GM19239 (cell line): ENCODE measurements at places on chromosomes 5 and 9.

DNA sequence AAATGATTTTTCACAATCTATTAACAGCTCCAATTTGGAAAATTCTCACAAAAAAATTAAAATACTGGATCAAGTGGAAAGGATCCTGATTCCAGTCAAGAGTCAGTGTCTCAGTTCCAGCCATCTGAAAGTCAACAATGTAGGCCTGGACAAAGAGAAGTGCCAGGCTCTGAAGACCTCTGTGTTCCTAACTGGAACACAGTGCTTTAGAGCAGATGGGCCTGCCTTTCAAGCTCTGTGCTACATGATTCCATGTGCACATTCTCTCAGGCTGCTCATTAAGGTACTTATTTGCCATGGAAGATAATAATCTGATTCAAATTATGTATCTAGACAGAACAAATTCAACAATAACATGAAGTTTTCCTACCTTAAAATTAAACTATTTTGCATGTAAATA is 30.2 kb upstream of the ALDH1A1 start:
- no peak for DNase-seq

DNA sequence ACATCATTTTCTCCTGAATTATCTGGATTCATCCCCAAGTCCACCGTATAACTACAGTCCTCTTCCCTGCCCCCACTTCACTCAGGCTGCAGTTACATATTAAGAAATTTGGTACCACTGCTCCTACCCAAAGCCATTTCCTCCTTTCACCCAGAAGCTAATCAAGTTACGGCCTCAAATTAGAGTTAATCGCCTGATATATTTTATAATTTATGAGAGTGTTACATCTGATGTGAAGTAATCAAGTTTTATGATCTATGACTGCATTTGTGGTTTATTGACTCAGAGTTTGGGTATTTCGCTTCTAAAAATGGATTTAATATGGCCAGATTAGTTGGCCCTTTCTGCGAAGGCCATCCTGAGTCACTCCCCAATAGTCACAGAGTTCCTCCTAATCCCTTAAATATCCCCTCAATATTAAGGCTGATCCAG is 223.6 kb upstream of the KIF2A start:
- no peak for DNase-seq

DNA sequence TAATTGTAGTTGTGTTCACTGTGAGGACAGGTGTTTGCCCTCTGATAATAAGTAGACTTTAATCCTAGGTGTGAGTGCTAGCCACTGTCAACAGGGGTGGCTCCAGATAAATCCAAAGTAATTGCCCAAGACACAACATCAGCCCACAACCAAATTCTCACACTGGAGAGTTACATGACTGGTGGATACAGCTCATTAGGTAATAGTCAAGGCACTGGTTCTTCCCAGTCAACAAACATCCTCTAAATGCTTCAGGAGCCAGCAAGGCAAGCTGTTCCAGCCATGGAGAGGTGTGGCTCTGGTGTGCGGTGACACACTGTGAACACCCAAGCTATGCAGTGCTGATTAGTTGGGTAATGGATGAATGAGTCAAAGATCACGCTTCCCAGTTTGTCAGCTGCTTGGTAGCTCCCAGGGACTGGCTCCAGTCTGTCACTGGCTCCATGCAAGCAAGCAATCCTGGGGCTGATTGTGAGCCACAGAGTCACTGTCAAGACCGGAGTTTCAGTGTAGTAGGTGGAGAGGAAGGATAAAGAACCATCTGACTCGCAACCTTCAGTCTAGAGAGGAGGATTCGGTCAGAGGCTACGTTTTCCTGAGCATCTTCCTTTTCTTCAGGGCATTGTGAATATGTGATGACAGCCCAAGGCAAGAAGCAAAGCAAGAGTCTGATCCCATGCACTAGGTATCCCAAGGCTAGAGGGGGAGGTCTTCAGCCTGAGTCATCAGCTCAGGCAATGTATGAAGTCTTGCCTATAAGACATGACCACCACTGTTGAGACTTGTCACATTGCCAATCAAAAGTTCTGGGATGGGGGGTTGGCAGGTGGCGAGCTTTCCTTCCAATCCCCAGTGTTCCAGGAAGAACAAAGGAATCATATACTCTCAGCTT is 63.1 kb downstream of the UGCG start:
- DNase-seq, result no peak

- no peak for DNase-seq
Measured at GRCh38 chr5:56984445-56984844, 32.5 kb upstream of the MIER3 start.

GRCh38 chr9:78938821-78939220 is 632.9 kb upstream of the TLE4 start:
- DNase-seq, result no peak

- DNase-seq, result no peak
Measured at GRCh38 chr9:26695298-26695622, 197.3 kb downstream of the CAAP1 start.

GRCh38 chr9:116594547-116594946 is 92.6 kb upstream of the TRIM32 start:
- no peak for DNase-seq

DNA sequence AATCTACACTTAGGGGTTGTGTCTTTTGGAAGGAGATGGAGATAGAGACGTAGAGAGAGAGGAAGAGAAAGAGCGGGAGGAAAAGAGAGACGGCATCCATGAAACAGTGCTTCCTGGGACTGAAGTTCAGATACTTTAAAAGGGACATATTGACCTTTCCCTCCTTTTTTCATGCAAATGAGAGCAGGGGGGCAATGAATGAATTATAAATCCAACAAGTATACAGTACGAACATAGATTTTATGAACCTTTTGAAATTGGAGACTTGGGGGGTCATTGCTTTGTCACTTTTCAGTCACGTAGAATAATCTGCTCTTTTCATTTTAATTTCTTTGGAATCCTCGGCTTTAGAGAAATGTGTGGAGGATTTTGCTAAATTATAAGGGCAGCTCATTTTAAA is 364.2 kb downstream of the MAT2B start:
- no peak for DNase-seq

GRCh38 chr9:97845130-97845529 is 7.9 kb upstream of the FOXE1 start:
- no peak for DNase-seq

DNA sequence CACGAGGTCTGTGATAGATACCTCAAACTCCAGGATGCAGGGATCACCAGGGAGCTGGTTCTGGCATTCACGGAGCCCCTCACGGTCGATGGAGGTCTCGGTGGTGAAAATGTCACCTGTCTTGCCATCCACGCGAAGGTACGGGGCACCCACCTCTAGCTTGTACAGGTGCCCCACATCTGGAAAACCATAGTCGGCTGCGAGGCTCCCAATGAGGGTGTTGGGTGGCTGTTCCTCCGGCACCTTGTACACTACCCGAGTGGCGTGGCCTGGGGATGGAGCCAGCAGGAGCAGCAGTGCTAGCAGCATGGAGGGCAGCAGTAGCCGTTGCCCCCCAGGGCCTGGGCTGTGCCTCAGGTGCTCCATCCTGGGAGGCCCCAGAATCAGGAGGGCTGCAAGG is 9.2 kb downstream of the PCDH1 start:
- DNase-seq, result no peak

- no peak for DNase-seq
Measured at GRCh38 chr5:1031306-1031959, 22.8 kb downstream of the NKD2 start.

DNA sequence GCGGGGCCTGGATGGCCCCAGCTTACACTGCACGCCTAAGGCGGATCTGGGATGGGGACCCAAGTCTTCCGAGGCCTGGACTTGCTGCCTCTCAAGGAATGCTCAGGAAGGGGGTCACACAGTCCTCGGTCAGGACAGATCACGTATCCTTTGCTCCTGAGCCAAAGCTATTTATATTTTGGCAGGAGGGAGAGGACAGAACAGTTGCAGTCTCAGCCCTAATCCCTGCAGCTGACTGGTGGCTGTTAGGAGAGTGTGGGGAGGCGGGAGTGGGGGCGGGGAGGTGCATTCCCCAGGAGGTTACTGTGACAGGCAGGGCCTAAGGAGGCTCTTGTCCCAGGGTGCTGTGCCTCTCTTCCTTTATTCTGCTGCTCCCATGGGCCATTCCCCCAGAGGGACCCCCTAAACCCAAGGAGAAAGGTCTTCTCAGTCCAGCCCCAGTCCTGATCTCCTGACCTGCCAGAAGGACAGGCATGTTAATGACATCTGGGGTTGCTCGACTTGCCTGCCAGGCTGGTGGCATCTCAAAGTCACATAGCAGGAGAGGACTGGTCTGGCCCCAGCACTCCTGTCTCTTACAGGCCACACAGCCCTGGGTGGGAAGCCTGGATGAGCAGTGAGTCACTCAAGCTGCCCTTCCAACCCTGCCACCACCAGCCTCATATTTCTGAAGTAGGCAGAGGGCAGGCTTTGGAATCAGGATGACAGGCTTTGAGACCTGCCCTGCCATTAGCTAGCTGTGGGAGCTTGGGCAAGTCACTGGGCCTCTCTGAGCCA is 51.9 kb downstream of the COL27A1 start:
- DNase-seq, result no peak

DNA sequence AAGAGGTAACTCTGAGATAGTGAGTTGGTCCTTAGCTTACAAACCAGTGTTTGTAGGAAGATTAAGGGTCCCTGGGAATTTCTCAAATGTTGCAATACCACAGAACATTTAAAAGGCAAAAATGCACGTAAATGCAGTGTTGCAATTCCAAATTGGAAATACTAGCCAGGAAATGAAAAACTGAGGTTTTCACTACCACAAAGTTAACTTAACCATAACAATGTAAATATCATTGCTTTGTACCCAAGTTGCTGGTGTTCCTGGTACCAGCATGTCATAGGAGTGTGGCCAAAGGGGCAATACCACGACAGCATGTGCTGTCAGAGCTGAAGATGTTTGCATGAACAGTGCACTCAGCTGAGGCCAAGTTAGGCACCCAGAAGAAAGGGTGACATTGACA is 382.9 kb downstream of the GLIS3 start:
- no peak for DNase-seq

GRCh38 chr5:138927979-138928378 is 52.8 kb upstream of the LRRTM2 start:
- DNase-seq, result no peak

DNA sequence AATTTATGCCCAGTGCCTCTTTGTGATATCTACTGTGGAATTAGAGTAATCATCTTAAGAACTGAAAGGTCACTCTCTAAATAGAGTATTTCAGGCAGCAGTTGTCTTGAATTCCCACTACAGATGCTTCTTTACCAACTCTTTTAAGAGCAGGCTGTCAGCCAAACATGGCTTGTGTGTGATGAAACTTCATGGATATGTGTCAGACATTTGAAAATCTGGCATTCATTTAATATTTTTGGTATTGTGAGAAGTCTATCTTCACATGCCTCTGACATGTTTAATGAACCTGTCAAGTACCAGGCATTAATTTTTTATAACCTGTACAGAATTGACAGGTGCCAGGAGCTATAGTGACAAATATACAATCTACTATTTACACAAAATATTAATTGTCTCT is 318.6 kb downstream of the CDH9 start:
- DNase-seq, result no peak

GRCh38 chr5:151632524-151632923 is 41.4 kb upstream of the FAT2 start:
- no peak for DNase-seq

GRCh38 chr9:20506099-20506900 is 116.0 kb downstream of the MLLT3 start:
- no peak for DNase-seq

GRCh38 chr9:113673726-113674125 is 202.4 kb upstream of the ZNF618 start:
- DNase-seq, result no peak

DNA sequence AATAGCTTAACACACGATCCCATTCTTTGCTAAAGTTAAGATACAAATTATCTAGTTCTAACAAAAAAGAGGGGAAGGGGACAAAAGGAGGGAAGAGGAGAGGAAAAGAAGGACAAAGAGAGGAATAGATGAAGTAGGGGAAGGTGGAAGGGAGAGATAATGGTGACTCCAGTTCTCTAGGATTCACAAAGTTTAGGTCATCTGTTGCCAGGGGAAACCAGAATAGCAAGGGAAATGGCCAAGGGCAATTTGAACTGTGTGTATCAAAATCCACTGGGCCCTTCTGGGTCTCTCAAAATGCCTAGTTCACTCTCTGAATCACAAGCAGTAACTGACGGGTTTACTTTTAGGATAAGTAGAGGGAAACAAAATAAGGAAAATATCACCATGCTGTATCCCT is 7.6 kb downstream of the SLC24A2 start:
- DNase-seq, result no peak
